Activated naive CD4-positive, alpha-beta T cell (primary cell): ENCODE measurements at places on chromosomes 3 and 15.

- DNase-seq: no peak
Observed at GRCh38 chr3:1798711-1799405, 299.8 kb upstream of the CNTN4 start.

- DNase-seq: no peak
Observed at GRCh38 chr15:45586125-45586524, 1.1 kb upstream of the BLOC1S6 start.

DNA sequence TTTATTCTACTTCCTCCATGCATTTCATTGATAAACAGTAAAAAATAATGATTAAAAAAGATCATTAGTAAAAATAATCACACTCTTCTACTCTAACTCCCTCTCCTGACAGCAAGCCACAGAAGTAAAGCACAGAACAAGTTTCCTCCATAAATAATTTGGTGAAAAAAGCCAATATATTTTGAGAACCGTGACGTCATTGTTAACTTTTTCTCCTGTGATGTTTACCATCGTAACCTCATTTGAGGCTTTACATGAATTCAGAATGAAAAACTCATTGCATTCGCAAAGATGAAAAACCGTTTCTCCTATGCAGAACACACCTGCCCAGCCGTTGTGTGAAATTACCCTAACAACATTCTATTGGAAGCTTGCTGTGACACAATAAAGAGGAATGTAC, 120.7 kb downstream of the NSUN3 start:
- no peak for DNase-seq

DNA sequence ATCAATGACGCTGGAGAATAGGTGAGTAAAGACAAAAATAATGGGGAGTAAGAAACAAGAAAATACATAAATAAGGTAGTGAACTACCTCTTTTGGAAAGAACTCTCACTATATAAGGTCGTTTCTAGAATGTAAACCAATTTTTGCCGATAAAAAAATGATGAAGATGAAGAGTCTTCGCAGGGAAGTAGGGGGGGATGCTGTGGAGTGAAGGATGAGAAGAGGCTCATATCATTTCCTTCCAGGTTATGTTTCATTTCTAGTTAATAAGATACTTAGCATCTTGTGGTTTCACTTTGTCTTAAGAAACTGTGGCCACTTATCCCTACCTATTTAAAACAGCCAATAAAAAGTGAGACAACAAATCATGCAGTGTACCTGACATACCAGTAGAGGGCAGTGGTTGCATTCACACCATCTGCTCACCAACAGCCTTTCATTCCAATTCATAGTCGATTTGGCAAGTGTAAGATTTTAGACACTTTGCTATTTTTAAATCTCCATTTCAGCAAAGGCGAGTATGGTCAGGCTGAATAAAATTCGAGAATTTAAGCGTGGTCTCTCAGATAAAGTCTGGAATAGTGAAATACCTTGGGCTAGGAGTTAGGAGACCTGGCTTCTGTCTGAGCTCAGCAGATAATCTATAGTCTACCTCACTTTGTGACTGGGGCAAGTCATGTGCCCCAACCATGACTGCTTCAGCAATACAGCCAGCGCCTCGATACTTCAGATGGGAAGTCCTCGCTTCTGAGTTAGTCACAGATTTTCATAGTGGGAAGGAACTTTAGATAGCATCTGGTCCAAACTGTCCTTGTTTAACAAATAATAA, 28.9 kb upstream of the ICE2 start:
- no peak for DNase-seq

- no peak for DNase-seq
Observed at GRCh38 chr3:71723452-71724170, 1.6 kb downstream of the EIF4E3 start.

DNA sequence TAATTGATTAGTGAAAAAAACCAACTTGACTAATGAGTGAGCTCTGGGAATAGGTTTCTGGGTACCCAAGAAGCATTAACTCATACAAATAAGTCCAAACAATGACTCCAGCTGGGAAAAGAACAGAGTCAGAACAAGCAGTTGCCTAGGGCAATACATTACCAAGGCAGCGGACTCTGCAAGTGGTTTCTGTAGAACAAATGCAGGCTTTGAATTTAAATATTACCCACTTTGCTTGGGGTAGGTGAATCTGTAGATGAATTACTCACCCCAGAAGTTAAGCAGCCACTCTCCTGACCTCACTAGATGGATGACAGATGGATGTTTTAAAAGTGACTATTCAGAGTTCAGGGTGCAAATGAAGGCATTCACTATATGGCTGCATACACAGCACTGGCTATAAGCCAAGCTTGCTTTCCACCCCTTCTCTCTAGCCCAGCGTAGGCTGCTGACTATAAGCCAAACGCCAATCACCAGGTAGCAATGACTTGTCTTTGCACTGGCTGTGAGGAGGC, 73.1 kb upstream of the BHLHE40 start:
- no peak for DNase-seq

DNA sequence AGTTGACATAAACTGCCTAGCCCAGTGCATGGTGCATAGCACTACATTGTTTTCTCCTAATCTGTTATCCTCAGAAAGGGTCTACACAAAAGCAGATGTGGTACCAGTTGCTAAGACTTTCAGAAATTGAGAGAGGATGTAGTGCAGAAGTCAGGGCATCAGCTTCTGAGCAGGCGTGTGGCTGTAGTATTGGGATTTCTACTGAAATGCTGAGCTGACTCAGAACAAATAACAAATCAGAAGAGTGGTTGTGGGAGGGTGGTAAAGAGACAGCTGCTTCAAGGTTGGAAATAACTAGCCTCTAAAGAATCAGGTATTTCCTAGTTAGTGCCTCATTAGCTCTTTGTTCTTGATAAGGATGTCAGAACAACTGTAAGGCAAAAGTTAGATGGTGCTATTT, 161.3 kb downstream of the AKAP13 start:
- DNase-seq: no peak

- no peak for DNase-seq
Observed at GRCh38 chr15:71391421-71392088, 276.3 kb downstream of the THSD4 start.

GRCh38 chr3:181230258-181230657, 240.7 kb upstream of the DNAJC19 start:
- DNase-seq: no peak

DNA sequence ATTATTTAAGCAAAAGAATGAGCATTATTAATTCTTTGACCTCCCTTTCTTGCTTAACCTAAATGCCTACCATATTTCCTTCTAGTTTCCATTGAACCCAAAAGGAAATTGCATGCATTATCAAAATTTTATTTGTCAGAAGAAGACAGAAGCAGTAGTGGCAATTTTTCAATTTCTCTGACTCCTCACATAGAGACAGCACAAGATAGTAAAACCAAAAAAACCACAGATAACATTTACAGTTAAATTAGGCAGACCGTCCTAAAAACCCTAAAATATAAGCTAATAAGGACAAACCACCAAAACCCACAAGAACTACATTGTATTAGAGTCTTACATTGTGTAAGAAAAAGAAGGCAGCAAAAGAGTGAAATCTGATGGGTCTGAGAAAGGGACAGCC, 27.1 kb downstream of the GOLGB1 start:
- DNase-seq: no peak

- no peak for DNase-seq
Observed at GRCh38 chr3:183917776-183918175, 33.1 kb upstream of the PARL start.

GRCh38 chr3:62068337-62068736, 305.0 kb downstream of the FEZF2 start:
- DNase-seq: no peak

GRCh38 chr3:182786564-182787196, 6.6 kb upstream of the ATP11B start:
- DNase-seq: no peak

GRCh38 chr3:69658514-69659140, 80.6 kb upstream of the MITF start:
- no peak for DNase-seq

GRCh38 chr3:98457543-98457942, 5.5 kb upstream of the OR5K1 start:
- no peak for DNase-seq

DNA sequence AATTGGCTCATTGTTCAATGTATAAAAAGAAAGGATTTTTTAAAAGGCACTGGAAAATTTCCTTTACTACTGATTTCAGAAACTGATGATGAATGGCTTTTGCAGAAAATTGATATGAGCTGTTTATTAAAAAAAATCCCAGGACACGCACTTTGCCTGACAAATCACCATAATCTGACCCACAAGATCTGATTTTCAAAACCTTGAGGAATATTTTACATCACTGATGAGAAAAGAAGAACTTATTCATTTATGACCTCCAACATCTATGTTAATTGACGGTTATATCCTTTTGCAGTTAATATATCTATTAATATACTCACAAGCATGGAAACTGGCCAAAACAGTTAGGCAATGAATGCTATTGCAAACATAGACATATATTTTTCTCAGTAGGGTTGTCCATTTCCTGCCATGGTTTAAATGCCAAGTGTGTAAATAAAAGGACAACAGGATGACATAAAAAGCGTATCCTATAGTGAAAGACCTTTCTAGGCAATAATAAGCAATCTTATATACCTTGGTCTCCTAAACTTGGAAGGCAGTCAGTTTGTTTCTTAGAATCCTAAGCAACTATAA, 109.7 kb upstream of the SLC7A14 start:
- DNase-seq: no peak

- no peak for DNase-seq
Observed at GRCh38 chr3:126083138-126083445, 832 bp downstream of the SLC41A3 start.

GRCh38 chr3:102480139-102480538, 45.3 kb downstream of the ZPLD1 start:
- DNase-seq: no peak

- no peak for DNase-seq
Observed at GRCh38 chr3:155948476-155948875, 78.0 kb downstream of the GMPS start.

DNA sequence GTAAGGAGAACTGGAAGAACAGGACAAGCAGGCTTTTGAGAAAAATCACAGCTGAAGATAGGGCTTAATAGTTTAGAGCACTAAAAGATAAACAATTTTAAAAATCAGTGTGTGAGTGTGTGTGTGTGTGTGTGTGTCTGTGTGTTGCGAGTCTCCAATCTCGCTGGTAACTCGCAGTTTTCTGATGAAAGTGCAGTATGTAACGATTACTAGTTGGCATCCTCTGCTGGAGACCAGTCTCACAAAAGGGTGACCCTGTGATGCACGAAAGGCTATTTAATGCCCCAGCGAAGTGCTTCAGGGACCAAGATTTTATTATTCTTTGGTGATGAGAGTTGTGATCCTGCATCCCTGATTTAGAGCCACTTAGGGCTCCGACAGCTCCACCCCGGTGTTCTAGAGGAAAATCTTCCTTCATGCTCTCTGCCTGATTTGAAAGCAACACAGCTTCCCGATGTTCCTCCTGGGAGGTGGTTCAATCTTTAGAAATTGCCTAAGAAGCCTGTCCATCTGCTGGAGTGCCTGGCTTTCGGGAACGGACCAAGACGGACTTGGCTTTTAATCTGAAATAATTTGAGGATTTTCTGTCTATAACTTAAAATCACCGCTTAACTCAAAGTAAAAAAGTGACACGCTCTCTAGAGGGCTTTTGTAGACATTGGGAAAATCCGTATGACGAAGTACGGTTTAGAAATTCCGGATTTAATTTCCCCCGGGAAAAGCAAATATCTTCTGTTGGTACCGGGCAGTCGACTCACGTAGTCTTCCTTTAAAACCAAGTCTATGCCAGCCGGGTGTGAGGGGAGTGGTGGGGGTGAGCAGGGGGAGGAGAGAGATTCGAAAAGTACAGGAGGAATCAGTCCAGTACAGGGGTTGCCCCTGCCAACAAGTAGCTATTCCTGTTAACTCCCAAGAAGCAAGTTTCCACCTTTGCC, 1.1 kb upstream of the ALCAM start:
- no peak for DNase-seq

GRCh38 chr3:151733613-151734012, at the start of gene AADACL2:
TSS of gene AADACL2 (plus strand) at chr3:151733927. CDS start at chr3:151734036, 109 bp downstream.
- DNase-seq: no peak

GRCh38 chr3:130627882-130628281, 110.9 kb downstream of the COL6A6 start:
- DNase-seq: no peak

DNA sequence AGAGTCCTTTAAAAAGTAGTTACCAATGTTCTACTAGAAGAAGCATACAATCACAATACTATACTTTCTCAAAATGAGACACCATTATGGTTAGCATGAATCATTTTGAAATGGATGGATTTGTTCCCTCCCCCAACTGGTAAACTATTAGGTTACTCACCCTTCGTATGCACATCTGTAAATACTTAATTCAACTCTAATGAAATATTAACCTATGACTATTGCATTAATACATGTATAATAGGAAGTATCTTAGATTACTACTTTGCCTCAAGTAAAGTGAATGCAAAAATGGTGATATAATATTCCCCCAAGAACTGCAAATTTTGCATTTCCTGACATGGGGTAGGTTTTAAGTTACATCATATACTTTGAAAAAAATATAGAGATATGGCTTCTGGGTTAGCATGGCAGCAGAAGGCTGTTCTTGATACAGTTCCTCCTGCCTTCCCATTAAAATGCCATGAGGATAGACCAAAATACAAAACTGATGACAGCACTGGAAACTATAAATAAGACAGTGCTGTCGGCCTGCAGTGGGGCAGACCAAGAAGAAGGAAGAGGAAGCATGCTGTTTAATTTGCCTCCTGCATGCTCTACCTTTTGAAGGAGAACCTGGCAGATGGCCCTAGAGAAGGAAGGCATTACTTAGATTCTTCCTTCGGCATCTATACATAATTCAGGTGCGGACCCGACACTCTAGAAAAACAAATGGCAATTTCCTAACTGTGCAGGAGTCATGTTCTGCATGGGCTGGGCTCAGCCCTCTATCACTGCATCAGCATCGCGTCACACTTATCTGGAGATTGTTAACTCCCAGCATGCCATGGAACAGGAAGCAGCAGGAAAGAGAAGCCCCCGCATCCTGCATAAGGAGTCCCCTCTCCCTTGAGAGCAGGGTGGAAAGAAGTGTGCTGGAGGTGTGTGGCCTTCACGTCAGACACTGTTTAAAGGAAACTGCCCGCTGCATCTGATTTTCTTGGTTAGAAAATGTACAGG, 41.8 kb upstream of the NEO1 start:
- no peak for DNase-seq

DNA sequence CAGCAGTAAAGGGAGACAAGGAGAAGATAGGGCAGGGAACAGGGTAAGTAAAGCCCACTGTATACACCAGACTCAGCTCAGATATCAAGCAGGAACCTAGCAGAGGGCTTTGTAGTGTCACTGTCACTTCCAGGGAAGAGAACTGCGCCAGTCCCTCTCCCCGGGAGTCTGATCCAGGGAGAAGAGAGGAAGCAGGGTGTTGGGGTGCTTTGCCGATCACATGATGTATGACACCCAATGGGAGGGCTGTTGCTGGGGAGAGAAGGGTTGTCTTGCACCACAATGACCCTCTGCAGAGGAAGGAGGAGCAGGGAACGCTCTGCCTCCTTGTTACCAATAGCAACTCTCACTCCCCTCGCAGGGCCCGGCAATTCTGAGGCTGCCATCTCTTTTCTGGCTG, 147.2 kb upstream of the SLC2A2 start:
- DNase-seq: no peak
